ENCODE measurements at places on chromosomes 7 and 10.
A peak's percentile ranks its signal among the peaks of the same experiment; 100 is the strongest.

DNA sequence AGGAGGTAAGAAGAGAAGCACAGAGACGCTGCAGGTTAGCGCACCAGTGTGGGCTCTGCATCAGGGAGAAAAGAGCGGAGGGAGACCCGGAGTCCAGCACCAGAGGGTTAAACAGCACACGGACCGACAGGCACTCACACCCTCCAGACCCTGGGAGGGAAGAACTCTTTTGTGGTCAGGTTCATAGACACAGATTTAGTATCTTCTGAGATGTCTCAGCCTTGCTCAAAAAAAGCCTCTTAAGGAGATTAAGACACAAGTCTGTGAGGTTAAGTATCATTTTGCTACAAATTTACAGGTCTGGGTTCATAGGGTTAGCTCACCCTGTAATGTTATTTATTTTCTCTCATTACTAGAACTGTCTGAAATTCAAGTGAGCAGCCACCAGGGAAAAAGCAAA lies 16.8 kb upstream of the NDST2 start:
- no peak for DNase-seq

DNA sequence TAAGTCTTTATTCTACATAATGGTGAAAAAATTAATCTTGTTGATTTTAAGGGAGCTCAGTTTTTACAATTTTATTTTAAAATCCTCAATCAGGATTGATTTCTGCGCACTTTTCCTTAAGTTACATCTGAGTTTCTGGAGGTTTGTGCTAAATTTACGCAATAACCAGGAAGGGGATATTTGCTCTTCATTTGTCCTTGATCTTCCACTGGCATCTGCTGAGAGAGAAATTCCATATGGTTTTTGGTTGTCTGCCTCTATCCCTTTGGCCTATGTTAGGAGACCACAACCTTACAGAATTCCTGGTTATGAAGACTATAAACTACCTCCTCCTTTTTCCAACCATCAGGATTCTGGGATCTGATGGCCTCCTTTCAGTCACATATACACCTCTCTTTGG lies 20.1 kb upstream of the CDK6 start:
- no peak for DNase-seq

GRCh38 chr10:110649347-110650264 lies 5.5 kb downstream of the RBM20 start:
- DNase-seq, result no peak

GRCh38 chr7:55641811-55642210 lies 69.5 kb upstream of the VOPP1 start:
- peak; percentile 4 for DNase-seq

DNA sequence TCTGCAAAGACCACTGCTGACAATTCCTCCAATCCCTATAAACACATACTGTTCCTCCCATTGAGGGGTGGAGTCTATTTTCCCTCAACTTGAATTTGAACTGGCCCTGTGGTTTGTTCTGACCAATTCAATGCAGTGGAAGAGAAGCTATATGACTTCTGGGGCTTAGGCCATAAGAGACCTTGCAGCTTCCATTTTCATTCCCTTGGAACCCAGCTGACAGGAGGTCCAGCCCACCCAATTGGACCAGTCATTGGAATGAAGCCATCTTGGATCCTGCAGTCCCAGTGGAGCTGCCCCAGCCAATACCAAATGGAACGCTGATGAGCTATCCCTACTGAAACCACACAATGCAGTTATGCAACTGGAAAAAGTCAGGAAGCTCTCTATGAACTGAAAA lies 8.9 kb upstream of the TMED4 start:
- DNase-seq, result no peak

- peak; percentile 22 for DNase-seq
Observed at GRCh38 chr7:116780521-116780920, 81.9 kb upstream of the CAPZA2 start.

DNA sequence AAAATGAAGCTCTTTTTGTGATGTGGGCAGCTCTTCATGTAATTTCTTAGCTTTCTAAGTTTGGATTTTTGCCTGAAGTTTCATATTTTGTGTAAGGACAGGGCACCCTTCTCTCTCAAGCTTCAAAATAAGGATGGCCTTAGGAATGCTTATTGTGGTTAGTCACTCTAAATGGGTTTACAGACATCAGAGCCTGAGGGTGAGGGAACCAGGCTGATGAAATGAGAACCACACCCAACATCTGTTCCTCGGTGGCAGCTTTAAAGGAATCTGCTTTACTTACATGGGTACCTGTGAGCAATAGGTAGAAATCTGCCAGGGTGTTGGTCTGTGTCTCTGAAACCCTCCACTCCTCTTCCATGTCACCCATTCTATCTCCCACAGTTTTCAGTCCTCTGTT lies 174.3 kb downstream of the EMX2 start:
- no peak for DNase-seq

DNA sequence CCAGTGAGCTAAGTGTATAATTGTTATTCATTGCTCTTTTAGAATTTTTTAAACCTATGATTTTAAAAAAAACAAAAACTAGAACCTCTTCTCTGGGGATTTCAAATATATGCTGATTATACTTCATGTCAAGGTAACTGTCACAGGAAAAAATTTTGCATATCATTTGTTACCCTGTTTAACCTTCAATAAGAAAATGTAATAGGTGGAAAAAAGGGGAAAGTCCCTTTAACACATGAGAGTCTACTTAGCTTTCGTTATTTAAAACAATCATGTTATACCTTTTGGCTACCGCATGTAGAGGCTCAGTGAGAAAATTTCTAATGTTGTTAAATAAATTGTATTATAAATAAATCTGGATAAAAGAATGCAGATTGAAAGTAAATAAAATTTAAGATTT lies 190.1 kb upstream of the AKR1E2 start:
- no peak for DNase-seq

DNA sequence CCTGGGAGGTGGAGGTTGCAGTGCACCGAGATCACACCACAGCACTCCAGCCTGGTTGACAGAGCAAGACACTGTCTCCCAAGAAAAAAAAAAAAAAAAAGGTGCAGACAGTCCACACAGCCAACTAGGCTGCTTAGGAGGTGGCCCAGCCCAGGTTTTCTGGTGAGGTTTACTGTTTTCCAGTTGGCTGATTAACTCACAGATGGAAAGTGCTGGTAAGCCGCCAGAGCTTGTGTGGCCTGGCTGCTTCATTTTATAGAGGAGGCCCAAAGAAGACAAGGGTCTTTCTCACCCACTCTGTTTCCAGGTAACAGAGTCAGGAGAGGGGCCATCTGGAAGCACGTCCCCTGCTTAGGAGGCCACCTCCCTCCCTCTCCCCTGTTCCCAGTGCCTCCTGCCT lies 6.2 kb downstream of the RHBDD2 start:
- no peak for DNase-seq

- peak; percentile 19 for DNase-seq
Observed at GRCh38 chr7:108294595-108294994, 161.6 kb downstream of the NRCAM start.

- no peak for DNase-seq
Observed at GRCh38 chr10:71023704-71024283, 135.4 kb upstream of the PCBD1 start.

DNA sequence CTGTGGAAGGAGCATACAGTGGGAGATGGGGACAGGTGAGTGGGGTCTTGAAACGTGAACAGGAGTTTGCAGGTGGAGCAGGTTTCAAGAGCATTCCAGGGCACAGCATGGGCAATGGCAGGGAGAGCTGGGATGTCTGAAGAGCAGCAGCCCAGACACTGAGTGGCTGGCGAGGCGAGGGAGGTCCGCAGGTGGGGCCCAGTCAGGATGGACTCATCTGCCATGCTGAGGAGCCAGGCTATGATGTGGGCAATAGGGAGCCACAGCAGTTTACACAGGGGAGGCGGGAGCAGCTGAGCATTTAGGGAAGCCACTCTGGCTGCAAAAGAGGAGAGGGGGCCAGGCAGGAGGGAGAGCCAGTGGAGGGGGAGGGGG lies 138.7 kb downstream of the FAM53B start:
- no peak for DNase-seq

- DNase-seq, result no peak
Observed at GRCh38 chr10:21396889-21397288, 128.6 kb downstream of the SKIDA1 start.

GRCh38 chr10:32955790-32956189 lies 2.2 kb downstream of the ITGB1 start:
- DNase-seq, result no peak

DNA sequence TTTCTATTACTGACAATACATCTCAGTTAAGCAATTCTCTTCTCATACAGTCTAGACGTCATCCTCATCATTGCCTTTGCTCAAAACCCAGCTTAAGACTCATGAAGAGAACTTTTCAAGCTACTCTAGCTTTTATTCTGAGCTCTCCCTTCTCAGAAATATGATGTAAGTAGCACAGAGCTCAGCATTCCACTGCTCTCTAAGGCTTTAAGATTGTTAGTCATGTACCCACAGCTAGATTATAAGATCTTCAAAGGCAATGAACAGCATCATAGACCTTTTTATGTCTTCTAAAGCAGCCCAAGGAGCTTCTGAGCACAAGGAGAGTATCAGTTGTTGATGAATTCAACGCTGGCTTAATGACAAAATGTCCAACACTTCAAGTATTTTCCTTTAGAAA lies 119.3 kb downstream of the NRP1 start:
- no peak for DNase-seq

DNA sequence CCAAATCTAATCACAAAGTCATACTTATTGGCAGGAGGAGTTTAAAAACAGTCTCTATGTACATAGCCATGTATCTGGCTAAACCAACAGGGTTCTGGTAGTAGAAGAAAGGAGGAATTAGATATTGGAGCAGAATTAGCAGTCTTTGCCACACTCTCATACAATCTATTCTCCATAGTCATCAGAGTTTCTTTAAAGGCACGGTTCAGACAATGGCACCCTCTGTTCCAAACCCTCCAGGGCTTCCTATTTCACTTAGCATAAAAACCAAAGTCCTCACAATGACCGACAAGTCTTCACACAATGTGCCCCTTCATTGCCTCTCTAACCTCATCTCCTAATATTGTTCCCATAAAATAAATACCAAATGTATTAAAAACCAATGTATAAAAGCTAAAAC lies 12.7 kb downstream of the ZNF438 start:
- DNase-seq, result no peak

DNA sequence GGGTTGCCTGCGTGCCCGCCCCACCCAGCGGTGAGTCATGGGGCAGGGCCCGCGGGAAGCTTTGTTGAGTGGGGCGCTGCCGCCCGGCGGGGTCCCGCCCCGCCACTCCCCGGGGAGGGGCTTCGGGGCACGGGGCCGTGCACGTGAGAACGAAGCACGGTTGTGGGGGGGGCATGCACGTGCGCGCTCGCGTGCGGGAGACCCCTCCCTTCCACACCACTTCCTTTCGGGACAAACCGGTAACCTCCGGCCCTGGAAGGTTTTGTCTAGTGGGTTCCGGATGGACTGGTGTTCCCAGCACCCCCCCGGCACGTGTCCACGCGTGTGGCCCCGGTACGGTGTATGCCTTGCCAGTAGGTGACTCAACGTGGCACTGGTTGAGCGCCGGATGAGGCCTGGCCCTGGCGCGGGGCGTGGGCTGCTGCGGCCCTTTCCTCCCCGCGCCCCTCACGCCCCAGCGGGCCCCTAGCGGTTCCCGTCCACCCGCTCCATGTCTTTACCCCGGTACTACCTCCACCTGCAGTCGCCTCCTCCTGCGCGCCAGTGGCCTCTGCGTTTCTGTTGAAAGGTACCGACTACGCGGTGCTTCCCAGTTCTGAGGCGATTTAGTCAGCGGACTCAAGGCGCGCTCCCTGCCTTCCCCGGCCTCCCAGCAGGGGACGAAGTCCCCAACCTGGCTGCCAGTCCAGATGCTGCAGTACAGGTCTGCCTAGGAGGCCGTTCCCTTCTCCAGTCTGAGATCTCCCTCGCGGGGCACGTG lies 3.1 kb downstream of the ADIRF start:
- peak; percentile 89 for DNase-seq

DNA sequence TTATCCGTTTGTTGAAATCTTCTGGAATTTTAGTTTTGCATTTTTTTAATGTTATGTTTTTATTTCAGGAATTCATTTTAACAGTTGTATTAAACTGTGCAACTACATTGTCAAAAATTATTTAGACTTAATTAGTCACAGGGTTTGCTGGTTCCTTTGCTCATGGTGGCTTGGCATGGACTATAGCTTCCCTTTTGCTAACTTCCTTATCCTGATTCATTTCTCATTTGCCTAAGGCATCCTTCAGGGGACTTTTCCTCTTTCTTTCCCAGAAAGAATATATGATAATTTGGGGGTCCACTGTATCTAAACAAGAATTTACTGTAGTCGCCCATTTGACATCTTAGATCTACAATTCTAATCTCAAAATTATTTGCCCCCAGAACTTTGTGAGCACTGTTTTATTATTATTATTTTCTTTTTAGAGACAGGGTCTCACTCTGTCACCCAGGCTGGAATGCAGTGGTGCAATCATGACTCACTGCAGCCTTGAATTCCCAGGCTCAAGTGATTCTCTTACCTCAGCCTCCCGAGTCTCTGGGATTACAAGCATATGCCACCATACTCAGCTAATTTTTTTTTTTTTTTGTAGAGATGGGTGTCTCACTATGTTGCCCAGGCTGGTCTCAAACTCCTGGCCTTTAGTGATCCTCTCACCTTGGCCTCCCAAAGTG lies 13.9 kb downstream of the FIGNL1 start:
- DNase-seq, result peak; percentile 77

DNA sequence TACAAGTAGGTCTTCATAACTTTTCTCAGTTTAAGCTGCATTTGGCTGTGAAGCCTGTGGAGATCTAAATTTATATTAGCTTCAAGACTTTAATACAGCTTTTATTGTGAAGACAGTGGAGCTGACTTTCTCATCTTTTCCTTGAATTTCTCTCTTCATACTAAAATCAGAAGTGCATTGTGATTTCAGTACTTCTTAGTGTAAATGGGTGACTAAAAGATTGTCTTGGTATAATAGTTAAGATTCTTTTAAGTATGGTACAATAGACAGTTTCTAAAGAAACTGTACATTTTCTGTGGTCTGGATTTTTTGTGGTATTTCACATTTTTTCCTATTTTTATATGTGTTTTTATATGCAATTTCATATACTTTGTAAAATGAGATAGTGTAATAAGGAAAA lies 21.0 kb upstream of the DDX21 start:
- no peak for DNase-seq

DNA sequence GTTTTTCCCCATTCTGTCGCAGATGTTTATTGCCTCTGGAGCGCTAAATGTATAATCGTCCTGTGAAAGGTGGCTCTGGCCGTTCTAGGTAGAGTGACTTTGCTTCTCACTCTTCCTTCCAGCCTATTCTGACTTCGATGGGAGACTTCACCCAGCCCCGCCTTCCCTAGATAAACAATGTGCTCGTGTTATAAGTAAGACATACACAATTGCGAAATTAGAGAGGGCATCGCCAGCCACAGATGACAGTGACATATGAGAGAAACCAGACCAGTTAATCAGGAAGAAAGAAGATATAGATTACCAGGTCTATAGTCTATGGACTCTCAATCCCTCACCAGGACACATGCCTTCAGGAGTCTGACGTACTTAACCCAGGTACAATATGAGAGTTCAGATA lies 1050.5 kb upstream of the AUTS2 start:
- DNase-seq, result no peak

- no peak for DNase-seq
Observed at GRCh38 chr7:81986723-81987470, 217.1 kb upstream of the HGF start.

All from suppressor macrophage treated with lipopolysaccharide for 1 hour (primary cell).